GM03348 (cell line): ENCODE measurements at places on chromosomes 1 and 21.

DNA sequence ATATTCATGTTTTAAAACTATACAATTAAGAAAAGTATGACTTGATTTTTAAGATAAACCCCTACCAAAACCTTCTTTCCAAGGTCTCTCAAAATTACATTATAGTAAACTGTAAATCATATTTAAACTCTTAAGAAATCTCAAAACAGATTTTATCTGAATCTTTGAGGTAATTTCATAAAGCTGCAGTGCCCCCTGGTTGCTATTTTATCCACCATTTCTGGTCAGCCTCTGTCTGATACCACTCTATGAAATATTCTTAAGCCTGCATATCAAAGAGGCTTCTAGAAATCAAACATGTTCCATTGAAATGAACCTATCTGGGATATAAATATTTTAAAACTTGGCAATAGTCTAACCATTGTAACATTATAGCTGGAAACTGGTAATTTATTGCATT is 317.3 kb downstream of the COL11A1 start:
- no peak for DNase-seq

DNA sequence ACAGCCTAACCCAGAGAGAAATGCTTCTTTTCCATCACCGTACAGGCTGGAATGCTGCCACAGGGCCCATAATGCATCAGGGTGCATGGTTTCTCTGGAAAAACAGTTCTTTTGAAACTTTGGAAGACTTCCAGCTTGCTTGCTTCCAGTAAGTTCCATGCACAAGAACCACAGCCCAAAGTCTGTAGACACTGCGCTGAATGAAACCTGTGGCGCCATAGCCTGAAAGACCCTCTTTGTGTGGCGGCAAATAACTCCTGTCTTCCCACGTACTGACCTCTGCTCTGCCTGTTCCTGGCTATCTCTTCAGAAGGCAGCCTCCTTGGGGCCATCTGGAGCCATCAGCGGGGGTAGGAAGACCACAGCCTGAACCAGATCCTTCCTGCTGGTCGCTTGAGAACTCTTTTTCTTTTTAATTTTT is 15.1 kb downstream of the MIIP start:
- DNase-seq, result no peak

DNA sequence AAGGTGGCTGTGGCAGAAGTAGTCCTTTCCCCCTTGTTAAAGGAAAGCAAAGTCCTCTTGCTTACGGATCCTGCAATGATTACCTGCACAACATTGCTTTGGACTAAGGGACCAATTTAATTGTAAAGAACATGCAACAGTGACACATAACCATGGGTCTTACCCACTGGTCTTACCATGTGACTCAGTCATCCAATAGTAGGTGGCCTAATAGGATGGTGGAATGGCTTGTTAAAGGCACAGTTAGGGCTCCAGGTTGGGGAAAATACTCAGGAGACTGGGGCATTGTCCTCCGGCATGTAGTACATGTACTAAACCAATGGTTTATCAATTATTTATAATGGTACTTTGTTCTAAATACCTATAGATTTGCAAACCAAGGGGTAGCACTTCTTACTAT is 2.1 kb upstream of the YIPF1 start:
- no peak for DNase-seq

- DNase-seq, result no peak
Observed at GRCh38 chr1:110428946-110429345, 21.5 kb upstream of the LAMTOR5 start.

GRCh38 chr1:219460896-219461815 is 151.7 kb downstream of the ZC3H11B start:
- peak; percentile 29 for DNase-seq

DNA sequence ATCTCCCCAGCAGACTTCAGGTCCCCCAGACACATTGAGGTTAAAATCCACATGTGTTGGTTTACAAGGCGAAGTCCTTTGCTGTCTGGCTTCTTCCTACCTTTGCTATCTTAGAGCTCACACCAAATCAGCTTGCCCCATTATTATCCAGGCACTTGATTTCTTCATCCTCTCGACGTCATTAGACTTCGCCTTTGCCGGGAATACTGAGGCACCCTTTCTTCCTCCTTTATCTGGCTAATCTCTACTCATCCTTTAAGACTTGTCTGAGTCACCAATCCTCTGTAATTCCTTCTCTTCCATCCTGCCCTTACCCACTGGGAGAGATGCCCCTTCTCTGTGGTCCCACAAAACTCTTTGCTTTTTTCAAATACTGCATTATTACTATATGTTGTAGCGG is 9.2 kb upstream of the XCL2 start:
- no peak for DNase-seq

- no peak for DNase-seq
Observed at GRCh38 chr21:20641241-20641640, 357.0 kb upstream of the NCAM2 start.
